ENCODE measurements at places on chromosomes 13 and 19.

DNA sequence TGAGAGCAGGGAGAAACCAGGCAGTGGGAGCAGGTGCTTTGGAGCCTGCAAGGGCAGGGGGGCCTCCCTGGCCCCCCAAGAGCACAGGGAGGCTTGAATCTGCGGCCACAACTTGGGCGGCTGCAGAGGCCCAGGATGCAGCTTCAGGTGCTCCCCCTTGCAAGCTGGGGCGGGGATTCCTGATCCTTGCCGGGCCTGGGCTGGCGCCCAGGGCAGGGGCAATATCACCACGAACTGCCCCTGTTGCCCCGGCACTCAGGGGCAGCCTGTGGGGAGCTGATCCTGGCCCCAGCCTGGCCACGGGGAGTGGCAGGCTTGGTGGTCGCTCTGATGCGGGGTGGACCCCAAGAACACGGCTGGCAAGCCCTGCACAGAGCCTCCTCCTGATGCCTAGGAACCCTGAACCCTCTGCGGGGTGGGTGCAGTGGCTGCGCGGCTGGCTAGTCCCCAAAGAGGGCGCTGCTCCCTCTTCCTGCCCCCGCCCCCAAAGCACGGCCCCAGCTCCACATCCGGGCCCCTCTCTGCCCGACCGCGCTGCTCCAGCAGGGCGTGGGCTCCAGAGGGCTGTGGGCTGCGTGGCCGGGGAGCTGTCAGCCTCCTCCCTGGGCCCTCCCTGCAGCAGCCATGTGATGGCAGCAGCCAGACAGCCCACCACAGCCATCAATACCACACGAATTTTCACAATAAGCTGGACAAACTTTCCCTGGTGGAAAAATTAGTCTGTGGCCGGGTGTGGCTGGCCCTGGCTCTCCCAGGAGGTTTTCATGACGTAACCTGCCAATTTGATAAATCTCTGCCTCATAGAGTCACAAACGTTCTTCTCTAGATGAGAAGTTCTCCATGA is 21.0 kb downstream of the TNFSF9 start:
- peak; percentile 49 for DNase-seq

GRCh38 chr19:8151767-8152035 is 2.3 kb upstream of the FBN3 start:
- DNase-seq = no peak

- no peak for DNase-seq
Observed at GRCh38 chr13:98133946-98134345, 8.9 kb upstream of the FARP1 start.

DNA sequence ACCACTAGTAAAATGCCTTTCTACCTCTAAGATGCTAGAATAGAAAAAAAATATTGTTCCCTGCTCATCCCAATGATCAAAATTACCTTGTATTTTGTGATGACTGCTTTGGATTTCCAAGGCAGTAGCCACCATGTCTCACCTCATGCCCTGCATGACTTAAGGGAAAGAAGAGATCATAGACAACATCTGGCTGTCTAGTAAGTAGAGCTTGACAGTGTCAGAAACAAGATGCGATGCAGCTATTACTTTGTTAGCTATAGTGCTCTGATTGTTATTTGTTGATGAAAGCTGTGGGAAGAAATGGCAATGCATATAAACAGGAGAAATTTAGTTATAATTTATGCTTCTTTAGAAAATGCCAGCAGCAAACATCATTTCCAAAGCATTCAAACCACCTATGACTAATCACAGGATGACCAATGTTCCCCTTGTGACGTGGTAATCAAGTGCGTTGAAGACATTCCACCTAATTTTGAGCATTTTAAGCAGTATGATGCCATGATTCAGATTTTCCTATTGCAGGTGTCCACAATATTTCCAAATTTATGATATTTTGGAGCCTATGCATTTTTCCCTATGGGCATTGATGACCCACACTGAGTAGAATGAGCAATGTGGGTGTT is 308.3 kb downstream of the KCNRG start:
- no peak for DNase-seq

GRCh38 chr13:66405908-66406802 is 824.0 kb downstream of the PCDH9 start:
- no peak for DNase-seq

- DNase-seq = no peak
Observed at GRCh38 chr13:44646044-44646443, 69.9 kb upstream of the TSC22D1 start.

- DNase-seq = no peak
Observed at GRCh38 chr19:40578442-40578908, 1.8 kb downstream of the SHKBP1 start.

DNA sequence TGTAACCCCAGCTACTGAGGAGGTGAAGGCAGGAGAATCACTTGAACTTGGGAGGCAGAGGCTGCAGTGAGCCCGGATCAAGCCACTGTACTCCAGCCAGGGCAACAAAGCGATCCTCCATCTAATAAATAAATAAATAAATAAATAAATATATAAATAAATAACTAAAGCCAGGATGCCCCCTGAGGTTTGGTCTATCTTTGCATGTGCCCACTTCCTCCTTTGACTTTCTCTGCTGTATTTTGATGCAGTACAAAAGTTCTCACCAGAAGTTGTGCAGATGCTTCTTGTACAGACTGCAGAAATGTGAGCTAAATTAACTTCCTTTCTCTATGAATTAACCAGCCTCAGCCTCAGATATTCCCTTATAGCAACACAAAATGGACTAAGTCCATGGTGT is 6.5 kb upstream of the N4BP2L2 start:
- DNase-seq = no peak

GRCh38 chr19:34985249-34986022 is 14.7 kb upstream of the GRAMD1A start:
- no peak for DNase-seq

GRCh38 chr13:40172878-40173277 is 493.6 kb downstream of the FOXO1 start:
- DNase-seq = no peak

- DNase-seq = no peak
Observed at GRCh38 chr19:38867171-38867780, 10.8 kb downstream of the RINL start.

- DNase-seq = no peak
Observed at GRCh38 chr13:96904232-96904631, 90.0 kb downstream of the OXGR1 start.

DNA sequence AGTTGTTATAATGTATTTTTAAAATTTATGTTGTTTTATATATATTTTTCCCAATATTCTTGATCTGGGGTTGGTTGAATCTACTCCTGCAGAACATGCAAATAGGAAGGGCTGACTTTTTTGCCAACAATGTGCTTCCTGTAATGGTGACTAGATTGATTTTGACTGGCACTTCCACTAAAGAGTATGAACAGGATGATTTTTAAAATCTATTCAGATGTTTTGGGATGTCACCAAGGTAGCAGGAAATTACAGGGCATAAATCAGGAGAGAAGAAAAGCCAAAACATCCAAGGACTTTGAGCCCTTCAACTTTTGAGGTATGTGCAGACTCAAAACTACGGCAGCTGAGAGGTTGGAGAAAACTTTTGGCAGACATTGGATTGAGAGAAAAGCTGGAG is 1047.6 kb downstream of the SLITRK5 start:
- DNase-seq = no peak

DNA sequence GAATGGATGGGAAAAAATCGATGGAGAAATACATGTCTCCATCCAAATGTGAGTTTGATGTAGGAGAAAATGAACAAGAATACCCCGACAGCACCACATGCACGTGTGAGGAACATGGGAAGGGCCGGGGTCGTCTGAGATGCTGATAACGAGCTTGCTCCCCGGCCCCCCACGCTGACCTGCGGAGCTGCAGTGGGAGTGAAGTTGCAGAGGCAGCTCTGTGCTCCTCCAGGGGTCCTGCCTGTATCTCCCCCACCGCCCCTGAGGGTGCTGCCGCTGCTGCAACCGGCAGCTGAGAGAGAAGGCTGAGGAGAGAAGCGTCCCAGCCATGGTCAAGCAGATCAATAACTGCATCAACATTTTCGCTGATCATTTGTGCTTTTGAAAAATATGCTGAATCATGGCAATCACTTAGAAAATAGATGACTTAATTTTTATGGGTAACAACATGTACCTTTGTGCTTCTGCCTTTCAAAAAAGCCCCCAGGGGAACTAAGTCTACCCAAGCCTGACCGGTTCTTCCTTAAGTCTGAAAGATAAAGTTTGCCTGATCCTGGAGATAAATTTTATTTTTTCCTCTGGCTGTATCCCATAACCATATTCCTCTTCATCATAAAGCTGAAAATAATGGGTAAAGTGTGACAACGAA is 18.2 kb upstream of the NAXD start:
- DNase-seq = no peak

- DNase-seq = no peak
Observed at GRCh38 chr19:29529646-29530539, 4.1 kb downstream of the VSTM2B start.

DNA sequence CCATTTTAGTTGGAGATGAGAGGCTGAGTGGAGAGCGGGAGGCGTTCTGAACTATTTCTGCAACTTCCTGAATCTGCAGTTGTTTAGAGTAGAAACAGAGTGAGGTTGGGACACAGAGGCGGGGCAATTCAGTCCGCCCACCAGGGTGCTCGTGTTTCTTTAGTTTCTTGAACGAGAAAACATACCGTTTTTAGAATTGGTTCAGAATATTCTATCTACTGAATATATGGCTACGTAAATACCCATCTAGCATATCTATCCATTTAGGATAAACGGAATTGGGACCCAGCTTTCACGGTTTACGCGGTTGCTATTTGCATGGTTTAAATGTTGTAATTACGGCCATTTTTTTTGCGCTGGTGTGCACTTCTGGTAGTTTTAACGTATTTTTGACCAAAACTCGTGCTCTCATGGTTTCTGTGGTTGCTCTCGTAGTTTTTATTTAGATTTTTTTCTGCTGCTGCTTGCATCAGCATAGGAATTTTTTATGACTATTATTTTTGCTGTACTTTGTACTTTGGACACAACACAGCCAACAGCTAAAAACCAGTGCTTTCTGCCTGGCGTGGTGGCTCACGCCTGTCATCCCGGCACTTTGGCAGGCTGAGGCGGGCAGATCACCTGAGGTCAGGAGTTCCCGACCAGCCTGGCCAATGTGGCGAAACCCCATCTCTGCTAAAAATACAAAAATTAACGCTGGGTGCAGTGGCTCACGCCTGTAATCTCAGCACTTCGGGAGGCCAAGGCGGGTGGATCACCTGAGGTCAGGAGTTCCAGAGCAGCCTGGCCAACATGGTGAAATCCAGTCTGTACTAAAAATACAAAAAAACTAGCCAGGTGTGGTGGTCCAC is 32.7 kb downstream of the TIMM13 start:
- DNase-seq = no peak

DNA sequence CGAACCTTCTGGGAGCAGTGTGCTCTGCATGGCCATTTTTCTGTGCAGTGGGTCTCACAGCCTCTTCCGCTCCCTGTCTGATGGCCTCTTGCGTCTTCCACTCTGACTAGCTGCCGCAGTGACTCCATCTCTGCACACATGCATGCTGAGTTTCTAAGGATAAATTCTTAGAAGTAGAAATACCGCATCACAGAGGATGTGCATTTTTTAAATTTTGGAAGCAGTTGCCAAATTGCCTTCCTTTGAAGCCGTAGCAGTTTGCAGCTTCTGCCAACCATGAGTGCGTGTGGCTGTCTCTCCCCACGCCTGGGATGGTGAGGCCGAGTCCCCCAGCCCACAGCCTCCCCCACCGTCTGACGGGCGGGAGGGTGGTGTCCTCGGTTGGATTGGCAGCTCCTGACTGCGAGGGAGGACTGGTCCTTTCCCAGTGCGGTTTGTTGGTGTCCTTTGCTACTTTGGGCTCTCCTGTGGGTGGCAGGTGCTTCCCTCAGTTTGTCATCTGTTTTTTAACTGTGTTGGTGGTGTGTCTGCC is 9.8 kb downstream of the FZR1 start:
- DNase-seq = no peak

DNA sequence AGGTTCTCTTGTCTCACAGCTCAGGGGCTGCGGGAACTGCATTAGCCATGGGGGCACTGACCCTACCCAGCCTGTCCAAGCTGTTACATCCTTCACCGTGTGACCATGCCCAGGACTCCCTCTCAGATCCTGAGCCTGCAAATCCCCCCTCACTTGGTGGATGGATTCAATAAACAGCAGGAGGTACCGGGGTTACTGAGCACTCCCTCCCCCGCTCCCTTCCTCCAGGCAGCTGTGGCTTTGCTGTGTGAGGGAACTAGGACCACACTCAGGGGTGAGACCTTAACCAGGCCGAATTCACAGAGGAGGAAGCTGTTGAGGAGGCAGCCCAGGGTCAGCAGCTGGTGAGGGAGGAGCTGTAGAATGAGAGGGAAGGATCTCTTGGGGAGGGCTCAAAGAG is 27.0 kb upstream of the CEACAM1 start:
- no peak for DNase-seq

DNA sequence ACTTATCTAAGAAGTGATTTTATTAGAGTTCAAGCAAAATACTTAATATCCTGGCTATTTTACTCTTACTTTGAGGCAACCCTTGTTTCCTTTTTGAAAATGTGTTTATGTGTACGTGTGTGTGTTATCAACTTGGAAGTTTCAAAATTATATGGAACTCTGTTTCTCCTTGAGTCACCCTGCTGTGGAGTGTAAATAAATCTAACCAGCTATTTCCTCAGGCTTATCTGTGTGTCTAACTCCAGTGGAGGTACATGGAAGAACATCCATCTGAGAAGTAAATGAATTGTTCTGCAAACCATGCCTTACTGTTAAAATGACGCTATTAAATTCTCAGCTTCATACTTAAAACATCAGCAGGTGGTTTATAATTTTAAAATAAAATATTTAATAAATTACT is 583.4 kb upstream of the SLITRK5 start:
- no peak for DNase-seq

DNA sequence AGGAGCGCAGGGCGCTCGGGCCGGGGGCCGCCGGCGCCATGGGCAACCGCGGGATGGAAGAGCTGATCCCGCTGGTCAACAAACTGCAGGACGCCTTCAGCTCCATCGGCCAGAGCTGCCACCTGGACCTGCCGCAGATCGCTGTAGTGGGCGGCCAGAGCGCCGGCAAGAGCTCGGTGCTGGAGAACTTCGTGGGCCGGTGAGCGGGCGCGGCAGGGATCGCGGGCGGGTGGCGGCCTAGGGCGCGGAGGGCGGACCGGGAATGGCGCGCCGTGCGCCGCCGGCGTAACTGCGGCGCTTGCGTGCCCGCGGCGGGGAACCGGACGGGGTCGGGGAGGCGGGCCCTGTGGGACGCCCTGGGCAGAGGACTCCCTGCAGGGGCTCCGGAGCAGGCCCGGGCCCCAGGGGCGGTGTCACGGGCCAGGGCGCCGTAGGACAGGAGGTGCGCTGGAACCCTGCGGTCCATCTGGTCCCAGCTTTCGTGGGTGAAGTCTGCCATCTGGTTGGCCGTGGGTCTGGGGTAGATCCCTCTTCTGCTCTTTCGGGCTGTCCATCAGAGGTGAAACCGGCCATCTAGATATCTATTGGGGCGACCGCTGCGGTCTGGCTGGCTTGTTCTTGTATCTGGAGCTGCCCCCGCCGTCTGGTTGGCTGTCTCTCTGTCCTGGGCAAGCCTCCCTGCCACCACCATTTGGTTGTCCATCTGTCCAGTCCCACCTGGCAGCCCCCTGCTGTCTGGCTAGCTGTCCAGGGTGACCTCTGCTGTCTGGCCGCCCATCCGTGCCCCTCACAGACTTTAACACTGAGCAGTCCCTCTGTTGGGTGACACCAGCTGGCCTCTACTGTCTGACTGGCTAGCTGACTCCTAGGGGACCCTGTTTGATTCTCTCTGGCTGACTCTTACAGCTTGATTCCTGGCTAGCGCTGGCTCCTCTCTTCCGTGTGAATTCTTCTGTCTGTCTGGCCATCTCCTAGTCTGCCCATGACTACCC is 622 bp downstream of the DNM2 start:
- DNase-seq = peak; percentile 25

Data from activated gamma-delta T cell treated with anti-CD3 and anti-CD28 coated beads, Interleukin-2, amount 50 U/mL, for 16 hours (primary cell).